Stimulated activated CD8-positive, alpha-beta memory T cell treated with anti-CD3 and anti-CD28 coated beads, Interleukin-4, amount 100 ng/mL, for 24 hours (primary cell): ENCODE measurements at places on chromosomes 3 and 15.

DNA sequence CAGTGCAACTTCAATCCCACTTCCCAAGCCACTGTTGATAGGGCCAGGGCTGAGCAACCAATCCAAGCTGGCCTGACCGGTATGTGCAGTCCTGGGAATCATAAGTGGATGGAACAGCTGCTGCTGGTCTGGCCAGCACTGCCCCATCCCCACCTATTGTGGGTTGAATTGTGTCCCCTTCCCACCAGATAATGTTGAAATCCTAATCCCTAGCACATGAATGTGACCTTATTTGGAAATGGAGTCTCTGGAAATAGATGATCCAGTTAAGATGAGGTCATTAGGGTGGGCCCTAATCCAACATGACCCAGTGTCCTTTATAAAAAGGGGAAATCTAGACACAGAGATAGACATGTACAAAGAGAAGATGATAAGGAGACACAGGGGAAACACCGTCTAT, 13.7 kb upstream of the PDIA5 start:
- no peak for DNase-seq

DNA sequence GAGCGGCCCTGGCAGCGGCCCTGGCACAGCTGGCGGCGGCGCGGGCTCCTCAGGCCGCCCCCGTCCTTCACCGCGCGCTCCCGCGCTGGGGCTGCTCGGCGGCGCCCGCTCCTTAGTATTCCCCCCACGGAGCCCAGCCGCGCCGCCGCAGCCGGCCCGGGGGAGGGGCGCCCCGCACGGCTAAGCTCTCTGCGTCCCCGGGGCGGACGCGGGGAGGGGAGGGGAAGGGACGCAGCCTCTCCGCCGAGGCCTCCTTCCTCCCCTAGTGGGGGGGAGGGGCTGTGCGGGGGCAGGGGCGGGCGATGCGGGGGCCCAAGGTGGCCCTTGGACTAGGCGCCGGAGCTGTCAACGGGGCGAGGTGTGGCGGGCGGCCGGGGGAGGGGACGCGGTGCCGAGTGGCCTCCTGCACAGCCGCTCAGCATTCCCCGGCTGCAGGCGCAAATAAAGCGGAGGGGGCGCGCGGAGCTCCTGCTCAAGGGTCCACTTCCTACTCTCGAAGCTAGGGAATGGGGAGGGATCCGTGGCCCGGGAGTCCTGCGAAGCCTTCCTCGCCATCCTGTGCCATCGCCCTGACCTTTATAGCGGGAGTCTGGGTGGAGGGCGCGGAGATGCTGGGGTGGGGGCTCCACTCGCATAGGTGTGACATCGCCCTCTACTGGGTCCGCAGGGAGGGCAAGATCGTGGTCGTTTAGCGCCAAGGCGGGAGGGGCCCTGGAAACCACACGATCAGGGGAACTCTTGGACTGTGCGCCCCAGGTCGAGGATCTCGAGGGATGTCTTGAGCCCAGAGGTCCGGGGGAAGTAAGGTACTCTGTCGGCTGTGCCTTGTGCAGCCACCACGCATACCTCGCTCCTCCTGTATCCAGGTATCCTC, 22.2 kb downstream of the EPHB3 start:
- DNase-seq, result no peak

DNA sequence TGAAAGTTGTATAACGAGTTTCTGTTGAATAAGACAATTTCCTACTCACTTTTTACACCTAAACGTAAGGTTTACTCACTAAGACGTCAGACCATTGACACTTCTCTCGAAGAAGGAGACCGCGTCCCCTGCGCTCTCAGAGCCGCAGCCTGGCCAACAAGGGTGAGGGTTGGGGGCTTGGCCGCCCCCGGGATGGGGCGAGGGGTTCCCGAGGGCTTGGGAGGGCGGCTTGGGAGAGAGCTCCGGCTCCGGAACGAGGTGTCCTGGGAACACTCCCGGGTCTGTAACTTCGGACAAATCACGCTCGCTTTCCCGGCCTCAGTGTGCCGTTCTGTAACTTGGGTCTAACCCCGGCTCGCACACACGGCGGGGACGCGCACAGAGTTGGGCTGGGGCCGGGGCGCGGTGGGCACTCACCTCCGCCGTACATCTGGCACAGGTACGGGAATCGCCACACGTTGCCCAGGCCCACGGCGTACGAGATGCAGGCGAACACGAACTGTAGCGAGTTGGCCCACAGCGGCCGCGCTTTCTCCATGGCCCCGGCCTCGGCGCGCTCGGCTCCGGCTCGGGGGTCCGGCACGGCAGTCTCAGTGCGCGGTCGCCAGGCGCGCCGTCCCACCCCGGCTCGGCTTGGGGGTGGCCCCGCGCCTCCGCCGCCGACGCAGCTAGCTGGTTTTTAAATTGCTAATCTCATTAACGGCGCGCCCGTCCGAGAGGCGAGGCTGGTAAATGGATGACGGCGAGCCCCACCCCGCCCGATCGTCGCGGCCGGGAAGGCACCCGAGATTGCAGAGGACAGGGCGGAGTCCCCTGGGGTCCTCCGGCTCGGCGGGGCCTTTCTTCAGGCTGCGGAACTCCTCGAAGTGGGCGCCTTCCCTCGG, at the start of gene SLC6A20:
Gene SLC6A20, minus strand, starts transcription at position 655 of the 884 bp plus-strand sequence. Its CDS starts 117 bp downstream, at position 538.
- no peak for DNase-seq

- no peak for DNase-seq
Measured at GRCh38 chr15:76169911-76170800, 110.4 kb downstream of the TMEM266 start.

GRCh38 chr3:40940651-40941050, 258.7 kb upstream of the CTNNB1 start:
- no peak for DNase-seq

DNA sequence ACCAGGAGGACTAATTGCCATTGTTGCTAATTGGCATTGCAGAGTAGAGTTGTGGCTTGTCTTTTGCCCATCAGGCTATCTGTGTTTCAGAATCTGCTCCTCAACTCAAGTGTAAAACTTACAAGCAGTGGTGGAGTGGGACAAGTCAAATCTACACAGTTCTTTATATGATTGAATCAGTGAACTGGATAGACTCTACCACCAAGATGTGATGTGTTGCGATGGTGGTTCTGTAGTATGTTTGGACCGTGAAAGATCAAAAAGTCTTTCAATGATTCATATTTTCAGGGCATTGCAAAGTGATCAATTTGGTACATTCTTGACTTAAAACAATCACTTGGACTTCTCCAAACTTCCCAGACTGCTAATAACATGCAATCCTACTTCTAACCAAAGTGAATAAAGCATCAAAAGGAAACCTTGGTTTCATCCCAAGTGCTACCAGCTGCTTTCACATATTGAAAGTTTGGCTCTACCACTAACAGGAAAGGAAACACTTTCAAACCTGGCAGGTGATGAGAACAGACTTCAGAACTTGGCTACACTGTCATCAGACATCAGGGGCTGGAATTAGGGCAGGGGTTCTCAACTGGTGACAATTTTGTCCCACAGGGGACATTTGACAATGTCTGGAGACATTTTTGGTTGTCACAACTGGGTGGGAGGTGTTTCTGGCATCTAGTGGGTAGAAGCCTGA, 844.7 kb upstream of the CFAP20DC start:
- DNase-seq, result no peak

DNA sequence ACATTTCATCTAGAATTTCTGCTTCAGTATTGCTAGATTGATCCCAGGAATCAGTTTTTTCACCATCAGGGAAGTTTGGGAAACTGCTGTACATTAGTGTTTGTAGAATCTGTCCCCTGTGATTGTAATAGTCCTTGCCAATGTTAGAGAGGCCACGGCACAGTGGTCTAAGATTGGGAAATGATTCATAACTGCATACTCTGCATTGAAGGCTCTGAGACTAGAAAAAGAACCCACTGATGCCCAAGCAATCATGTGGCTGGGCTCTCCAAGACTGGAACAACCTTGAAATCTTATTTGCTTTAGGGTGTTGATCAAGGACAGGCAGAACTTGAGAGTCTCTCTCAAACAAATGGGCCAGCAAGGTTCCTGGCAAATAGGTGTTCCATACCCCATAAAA, 245.6 kb upstream of the LRTM1 start:
- no peak for DNase-seq

DNA sequence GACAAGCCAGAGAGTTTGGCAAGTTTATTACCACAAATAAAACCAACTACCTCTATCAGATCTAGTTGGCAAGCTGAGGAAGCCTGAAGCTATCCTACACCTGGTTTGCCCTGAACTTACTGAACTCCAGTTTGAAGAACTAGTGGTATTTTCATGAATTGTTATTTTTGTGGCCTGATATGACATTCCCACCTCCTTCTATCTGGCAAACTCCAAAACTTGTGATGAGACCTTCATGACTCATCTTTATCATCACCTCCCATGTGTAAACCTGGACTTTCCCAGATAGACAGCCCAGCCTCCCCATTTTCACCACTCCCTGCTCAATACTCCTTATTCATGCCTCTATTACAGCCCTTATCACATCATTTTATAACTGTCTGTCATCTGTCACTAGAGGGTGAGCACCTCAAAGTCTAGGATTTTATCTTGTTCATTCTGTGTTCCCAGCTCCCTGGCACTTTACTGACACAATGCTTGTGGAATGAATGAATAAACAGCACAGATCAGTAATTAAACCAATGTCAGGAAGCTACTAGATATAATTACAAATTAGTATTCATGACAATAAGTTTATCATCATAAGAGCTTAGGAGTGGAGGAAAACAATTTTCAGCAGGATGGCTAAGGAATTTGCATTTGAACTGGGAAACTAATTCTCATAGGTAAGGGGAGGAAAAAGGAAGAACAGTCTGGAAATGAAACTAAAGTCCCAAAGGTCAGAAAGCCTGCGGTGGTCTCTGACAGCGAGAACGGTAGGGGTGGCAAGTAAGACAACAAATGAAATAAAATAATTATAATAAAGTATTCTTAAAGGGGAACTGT, 13.2 kb upstream of the TRANK1 start:
- no peak for DNase-seq

GRCh38 chr3:46895204-46895660, 17.7 kb downstream of the PTH1R start:
- DNase-seq, result peak; percentile 71

DNA sequence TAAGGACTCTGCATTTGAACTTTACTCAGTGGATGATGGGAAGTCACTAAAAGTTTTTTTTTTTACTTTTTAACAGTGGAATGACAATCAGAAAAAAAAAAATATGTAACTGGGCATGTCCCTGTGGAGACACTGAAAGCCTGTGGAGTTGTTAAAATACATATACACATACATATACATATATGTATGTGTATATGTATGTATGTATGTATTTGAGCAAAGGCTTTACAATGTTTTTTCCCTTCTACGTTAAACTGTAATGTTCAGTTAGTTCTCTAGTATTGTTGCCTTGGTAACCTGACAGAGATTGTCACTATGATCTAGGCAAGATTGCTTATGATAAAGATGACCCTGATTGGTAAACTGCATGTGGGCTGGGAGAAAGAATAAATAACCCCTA, 30.3 kb downstream of the NSUN3 start:
- no peak for DNase-seq

DNA sequence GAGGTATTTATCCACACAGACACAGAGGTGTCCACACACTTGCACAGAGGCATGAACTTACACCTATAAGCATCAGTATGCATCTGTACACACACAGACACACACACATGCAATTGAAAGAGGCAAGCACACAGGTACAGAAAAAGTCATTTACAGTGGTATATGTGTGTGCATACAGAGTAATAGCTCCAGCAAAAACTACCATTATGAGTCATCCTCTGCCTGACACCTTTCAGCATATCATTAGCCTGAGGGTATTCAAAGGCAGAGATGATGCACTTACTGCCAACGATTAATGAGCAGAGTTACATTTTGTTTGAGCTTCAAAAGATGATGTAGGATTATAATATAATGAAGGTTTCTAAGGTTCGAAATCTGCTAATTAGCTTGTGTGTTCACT, 100.3 kb upstream of the TPRG1 start:
- no peak for DNase-seq

GRCh38 chr3:10515884-10516495, 10.6 kb upstream of the ATP2B2 start:
- DNase-seq, result no peak

- no peak for DNase-seq
Measured at GRCh38 chr15:91422797-91423196, 322.7 kb downstream of the SV2B start.

DNA sequence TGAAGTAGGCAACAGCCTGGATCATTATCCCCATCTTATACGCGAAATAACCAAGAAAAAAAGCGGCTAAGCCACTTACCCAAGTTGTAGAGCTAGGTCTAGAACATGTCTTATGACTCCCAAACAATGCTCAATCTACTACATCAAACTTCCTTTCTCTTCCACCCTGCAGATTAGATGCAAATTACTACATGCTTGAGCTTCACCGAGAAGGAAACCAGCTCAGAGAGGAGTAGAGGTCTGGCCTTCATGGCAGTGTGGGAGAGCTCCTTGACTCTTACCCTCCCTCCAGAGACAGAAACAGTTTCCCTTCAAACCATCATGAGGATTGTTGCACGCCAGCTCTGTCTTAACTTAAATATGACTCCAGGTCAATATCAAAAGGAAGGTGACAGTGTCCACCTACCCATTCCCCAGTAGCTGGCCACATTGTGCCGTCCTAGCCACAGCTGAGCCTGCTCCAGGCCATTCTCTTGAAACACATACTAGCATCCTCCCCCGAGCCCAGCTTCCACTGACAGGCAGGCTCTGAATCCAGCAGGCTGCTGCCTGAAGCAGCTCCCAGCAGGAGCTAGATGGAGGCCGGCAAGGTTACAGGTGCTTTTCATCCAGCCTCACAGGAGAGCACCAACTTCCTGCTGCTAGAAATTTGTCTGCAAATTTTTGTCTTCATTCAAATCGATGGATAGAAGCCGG, 56.8 kb downstream of the CPN2 start:
- DNase-seq, result no peak

DNA sequence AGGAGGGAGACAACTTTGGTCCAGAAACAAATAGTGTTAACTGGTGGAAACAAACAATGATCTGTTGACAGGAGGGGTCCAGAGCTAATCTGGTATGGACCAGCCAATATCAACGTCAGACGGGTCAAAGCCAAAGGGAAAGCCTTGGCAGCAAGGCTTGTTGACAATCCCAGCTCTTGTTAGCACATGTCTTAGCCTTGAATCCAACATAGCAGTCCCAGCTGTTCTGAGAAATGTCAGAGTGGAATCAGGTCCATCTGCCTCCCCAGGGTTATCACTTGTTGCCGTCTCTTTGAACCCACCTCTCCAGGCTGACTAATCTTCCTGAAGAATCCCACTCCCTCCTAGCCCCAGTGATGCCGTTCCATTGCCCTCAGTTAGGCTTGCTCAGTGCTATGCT, 404.6 kb upstream of the MCTP2 start:
- DNase-seq, result no peak

- DNase-seq, result no peak
Measured at GRCh38 chr3:11903047-11903446, 56.4 kb upstream of the TAMM41 start.

- no peak for DNase-seq
Measured at GRCh38 chr3:186168976-186169375, 60.1 kb upstream of the ETV5 start.

- DNase-seq, result no peak
Measured at GRCh38 chr3:78870484-78870883, 897.3 kb downstream of the ROBO1 start.
